ENCODE measurements at places on chromosomes 1 and 21. TPM values are rescaled to one million over a fixed set of nuclear protein-coding genes. Genes with fewer than 3 reads are reported as not detected.

DNA sequence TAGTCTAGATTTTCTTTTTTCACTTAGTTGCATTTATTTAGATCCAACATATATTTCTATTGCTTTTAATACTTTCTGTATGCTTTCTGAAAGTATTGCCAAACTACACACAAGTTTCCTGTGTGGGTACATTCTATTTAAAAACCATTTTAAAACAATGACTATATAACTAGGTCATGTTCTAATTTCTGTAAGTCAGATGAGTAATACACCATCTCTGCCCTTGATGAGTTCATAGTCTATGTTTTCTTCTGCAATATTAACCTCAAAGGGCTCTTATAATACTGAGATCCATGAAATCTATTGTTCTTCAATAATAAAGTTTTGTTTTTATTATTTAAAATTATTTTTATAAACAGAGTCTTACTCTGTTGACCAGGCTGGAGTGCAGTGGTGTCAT is 68.3 kb downstream of the RNASEL start:
- no peak overlapping the region for H3K4me3 ChIP-seq
- H3K27ac ChIP-seq, result no peak overlapping the region
- no peak for DNase-seq
- H3K36me3 ChIP-seq, result no peaks in the 10 kb centered on the region
- H3K4me1 ChIP-seq, result no peaks in the 10 kb centered on the region

DNA sequence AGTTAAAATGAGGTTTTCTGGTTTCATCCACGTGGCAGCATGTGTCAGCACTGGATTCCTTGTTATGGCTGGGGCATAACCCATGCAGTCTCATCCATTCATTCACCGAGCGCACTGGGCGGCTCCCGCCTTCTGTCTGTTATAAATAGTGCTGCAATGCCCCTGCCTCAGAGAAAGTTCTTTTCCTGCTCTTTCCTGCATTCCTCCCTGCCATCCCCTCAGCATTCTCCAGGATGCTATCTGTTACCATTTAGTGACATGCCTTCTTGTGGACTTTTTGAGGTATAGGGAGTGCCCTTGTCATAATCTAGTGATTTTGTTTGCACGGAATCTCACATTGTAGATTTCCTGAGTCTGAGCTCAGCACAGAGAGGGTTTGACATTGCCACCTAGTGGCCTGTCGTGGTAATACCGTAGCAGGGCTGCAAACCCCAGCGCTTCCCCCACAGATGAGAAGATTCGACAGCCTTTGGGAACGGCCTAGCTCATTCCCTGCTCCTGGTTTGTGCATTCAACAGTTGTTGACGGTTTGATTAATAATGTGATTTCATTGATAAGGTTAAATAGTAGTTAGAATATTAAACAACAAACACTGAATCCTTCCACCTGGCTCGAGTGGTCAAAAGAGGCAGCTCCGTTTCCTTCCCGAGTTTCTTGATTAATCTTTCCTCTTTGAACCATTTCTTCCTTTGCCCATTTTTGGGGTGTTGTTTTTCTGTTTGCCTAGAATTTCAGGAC is 46.3 kb downstream of the UMODL1 start:
- no peaks in the 10 kb centered on the region for H3K27me3 ChIP-seq
- no peak overlapping the region for H3K4me3 ChIP-seq
- H3K36me3 ChIP-seq, result no peaks in the 10 kb centered on the region
- peaks cover 15% of the 10 kb centered on the region for H3K4me1 ChIP-seq

- H3K36me3 ChIP-seq, result peaks cover 18% of the 10 kb centered on the region
- H3K27me3 ChIP-seq, result peaks cover 33% of the 10 kb centered on the region
- no peak for DNase-seq
- H3K4me3 ChIP-seq, result peak overlapping the region; percentile 78
- no peak overlapping the region for H3K27ac ChIP-seq
- H3K4me1 ChIP-seq, result peaks cover 27% of the 10 kb centered on the region
Measured at GRCh38 chr1:182602935-182603645, 1.1 kb downstream of the RGS16 start.

DNA sequence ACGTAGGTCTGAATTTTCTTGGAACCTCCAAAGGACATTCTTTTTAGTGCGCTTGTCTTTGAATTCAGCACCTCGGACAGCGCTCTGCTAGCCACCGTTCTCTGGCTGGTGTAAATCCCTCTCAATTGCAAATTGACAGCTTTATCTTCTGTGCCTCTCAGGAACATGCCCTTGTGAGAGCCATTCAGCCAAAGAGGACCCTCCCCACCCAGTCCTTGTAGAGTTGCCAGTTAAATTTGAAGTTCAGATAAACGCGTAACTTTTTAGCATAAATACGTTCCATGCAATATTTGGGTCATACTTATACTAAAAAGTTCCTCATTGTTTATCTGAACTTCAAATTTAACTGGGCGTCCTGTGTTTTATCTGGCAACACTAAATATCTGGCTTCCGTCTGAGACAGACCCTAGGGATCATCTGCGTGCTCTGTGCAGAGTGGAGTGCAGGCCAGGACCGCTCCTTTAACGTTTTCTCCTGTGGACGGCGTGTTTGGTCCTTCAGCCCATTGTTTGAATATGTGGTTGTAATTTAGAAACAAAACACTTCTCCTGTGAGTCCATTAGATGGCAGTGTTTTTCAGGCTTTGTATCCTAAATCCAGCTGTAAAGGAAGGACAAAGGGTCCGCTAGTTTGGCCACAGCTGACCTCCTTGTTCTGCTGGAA is 7.0 kb downstream of the KCNAB2 start:
- no peaks in the 10 kb centered on the region for H3K27me3 ChIP-seq
- peak overlapping the region; percentile 22 for H3K4me3 ChIP-seq
- peak; percentile 92 for DNase-seq
- no peaks in the 10 kb centered on the region for H3K36me3 ChIP-seq

GRCh38 chr21:42057851-42058437 is 13.2 kb upstream of the UMODL1 start:
- no peaks in the 10 kb centered on the region for H3K27me3 ChIP-seq
- H3K36me3 ChIP-seq, result no peaks in the 10 kb centered on the region
- H3K4me1 ChIP-seq, result peaks cover 17% of the 10 kb centered on the region

- H3K27me3 ChIP-seq, result peaks cover 24% of the 10 kb centered on the region
- no peaks in the 10 kb centered on the region for H3K36me3 ChIP-seq
- no peak overlapping the region for H3K27ac ChIP-seq
- peak overlapping the region; percentile 90 for H3K4me3 ChIP-seq
- no peak for DNase-seq
Measured at GRCh38 chr1:155051342-155051776, 243 bp downstream of the ADAM15 start.

DNA sequence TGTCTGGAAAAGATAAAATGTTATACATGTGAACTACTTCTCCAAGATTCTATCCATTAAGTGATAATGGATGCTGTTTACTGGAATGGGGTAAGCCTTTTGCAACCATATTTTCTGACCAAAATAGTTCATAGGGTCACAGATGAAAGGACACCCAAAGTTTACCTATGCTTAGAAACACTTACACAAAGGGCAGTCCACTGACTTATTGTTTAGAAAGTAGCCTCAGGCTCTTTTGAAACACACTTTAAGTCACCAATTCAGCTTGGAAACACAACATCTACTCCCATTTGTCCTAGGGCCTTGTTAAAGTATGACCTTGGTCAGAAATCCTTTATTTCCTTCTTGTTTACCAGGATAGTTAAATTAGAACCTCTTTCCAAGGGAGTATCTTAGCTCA is 28.7 kb upstream of the VTCN1 start:
- no peak for DNase-seq
- no peaks in the 10 kb centered on the region for H3K4me1 ChIP-seq
- no peak overlapping the region for H3K4me3 ChIP-seq
- no peaks in the 10 kb centered on the region for H3K36me3 ChIP-seq

DNA sequence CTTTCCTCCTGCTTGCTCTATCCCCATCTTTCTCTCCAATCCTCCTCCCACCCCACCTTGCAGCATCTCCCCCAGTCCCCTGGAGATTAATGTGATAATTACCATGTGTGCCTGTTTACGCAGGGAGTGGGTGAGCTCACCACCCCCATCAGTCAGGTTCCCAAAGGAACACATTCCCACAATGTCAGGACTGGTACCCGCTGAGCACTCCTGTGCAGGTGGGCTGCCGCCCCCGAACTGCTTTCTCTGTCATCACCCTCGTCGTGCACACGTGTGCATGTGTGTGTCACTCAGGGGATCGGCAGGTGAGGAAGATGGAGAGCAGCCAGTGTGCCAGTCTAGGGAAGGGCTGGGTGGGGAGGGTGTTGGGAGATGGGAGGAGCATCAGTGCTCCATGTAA is 163.4 kb downstream of the CACNA1E start:
- no peaks in the 10 kb centered on the region for H3K4me1 ChIP-seq
- H3K27me3 ChIP-seq, result no peaks in the 10 kb centered on the region
- H3K36me3 ChIP-seq, result no peaks in the 10 kb centered on the region
- no peak overlapping the region for H3K4me3 ChIP-seq

DNA sequence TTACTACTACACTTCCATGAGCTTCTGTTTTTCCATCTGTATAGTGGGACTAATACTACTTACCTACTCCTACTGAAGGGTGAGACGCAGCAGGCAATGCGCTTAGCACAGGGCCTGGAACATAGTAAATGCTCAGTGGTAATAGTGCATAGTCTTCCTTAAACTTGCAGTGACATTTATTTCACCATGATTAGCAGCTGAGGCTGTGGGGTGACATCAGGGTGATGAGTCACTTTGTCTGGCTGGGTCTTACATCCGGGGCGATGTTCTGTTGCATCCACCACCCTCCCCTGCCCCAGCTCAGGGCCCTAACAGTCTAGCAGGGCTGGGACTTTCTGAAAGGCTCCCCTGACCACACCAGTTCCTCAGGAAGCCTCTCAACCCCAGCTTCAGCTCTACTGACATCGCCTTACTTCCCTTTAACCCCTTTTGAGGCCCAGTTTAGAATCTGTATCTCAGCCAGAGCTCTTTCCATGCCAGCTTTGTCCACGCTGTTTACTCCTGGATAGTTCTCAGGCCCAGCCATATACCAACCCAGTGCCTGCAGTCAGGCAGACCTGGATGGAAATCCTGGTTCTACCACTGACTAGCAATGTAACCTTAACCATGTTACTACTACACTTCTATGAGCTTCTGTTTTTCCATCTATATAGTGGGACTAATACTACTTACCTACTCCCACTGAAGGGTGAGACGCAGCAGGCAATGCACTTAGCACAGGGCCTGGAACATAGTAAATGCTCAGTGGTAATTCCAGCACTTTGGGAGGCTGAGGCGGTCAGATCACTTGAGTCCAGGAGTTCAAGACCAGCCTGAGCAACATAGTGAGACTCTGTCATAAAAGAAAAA is 66.3 kb downstream of the CD58 start:
- no peak overlapping the region for H3K27ac ChIP-seq
- H3K4me1 ChIP-seq, result no peaks in the 10 kb centered on the region
- no peak for DNase-seq
- no peak overlapping the region for H3K4me3 ChIP-seq
- H3K27me3 ChIP-seq, result no peaks in the 10 kb centered on the region
- H3K36me3 ChIP-seq, result no peaks in the 10 kb centered on the region

DNA sequence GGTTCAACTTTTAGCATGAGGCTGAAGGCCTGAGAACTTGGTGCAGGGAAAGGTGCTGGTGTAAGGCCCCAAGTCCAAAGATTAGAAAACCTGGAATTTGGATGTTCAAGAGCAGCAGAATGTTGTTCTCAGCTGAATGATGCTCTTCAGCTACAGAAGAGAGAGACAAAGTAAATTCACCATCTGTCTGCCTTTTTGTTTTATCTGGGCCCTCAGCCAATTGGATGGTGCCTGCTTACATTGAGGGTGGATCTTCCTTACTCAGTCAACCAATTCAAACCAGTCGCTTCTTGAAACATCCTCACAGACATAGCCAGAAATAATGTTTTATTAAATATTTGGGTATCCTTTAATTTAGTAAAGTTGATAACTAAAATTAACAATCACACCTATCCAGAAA is 748.2 kb upstream of the ADAMTS5 start:
- no peak overlapping the region for H3K4me3 ChIP-seq
- no peak overlapping the region for H3K27ac ChIP-seq
- H3K27me3 ChIP-seq, result no peaks in the 10 kb centered on the region
- H3K4me1 ChIP-seq, result no peaks in the 10 kb centered on the region

- peaks cover 28% of the 10 kb centered on the region for H3K27me3 ChIP-seq
- no peak overlapping the region for H3K4me3 ChIP-seq
- H3K27ac ChIP-seq, result no peak overlapping the region
- DNase-seq, result no peak
- H3K4me1 ChIP-seq, result peaks cover 9% of the 10 kb centered on the region
Measured at GRCh38 chr21:40850071-40850470, 3.1 kb upstream of the DSCAM start.

DNA sequence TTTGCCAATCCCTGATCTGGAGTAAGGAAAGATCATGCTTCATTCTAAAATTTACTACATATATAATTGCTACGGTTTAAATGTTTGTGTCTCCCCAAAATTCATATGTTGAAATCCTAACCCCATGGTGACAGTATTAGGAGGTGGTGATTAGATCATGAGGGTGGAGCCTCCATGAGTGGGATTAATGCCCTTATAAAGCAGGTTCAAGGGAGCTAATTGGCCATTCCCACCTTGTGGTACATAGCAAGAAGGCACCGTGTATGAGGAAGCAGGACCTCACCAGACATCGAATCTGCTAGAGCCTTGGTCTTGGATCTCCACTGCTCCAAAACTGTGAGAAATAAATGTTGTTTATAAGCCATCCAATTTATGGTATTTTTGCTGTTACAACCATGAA is 55.5 kb downstream of the GADD45A start:
- H3K27ac ChIP-seq, result no peak overlapping the region
- H3K27me3 ChIP-seq, result peaks cover 7% of the 10 kb centered on the region
- no peaks in the 10 kb centered on the region for H3K36me3 ChIP-seq
- H3K4me3 ChIP-seq, result no peak overlapping the region
- H3K4me1 ChIP-seq, result peaks cover 26% of the 10 kb centered on the region
- DNase-seq, result no peak

DNA sequence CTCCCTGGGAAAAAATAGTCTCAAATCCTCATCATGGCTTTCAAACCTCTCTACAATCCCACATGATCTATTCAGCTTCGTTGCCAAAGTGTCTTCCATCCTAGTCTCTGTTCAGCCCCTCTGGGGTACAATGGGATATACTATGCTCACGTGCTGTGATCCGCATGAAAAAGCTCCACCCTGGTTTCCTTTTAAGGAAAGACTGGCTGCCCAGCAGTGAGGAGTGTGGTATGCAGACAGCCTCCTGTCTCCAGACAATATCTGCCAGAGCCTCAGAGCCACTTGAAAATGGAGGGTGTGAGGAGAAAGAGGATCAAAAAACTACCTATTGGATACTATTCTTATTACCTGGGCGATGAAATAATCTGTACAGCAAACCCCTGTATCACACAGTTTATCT is 194.5 kb downstream of the LHX8 start:
- no peak overlapping the region for H3K4me3 ChIP-seq
- no peaks in the 10 kb centered on the region for H3K36me3 ChIP-seq
- peak; percentile 56 for DNase-seq
- H3K27me3 ChIP-seq, result no peaks in the 10 kb centered on the region

DNA sequence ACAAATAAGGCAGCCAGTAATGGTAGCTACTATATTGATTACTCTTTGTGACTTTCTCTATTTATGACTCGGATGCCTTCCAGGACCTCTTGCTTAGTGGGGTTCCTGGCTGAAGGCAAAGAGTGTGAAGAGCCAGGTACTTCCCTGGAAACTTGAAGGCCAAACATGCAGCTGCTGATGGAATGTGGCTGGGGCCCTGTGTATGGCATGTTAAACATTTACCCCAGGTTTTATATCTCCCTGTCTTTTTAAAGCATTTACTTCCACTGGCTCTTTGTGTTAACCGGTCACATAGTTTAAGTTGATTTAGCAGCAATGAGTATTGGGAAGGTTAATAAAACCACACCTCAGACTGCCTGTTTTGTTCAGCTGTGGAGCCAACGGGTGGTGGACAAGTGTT is 45.7 kb upstream of the PAXBP1 start:
- H3K4me1 ChIP-seq, result no peaks in the 10 kb centered on the region
- H3K4me3 ChIP-seq, result no peak overlapping the region
- no peaks in the 10 kb centered on the region for H3K27me3 ChIP-seq

The OR2T29 gene
- not detected for total RNA-seq

The LCE1F gene
- total RNA-seq, result not detected

The KCNH1 gene
- 0.19 TPM for total RNA-seq

The FCRL2 gene
- total RNA-seq, result not detected

The OR2T1 gene
- not detected for total RNA-seq
